Heart right ventricle (tissue), 16 donors: ENCODE measurements at places on chromosomes 13 and 19. TPM values are rescaled to one million over a fixed set of nuclear protein-coding genes. Genes with fewer than 3 reads are reported as not detected.

Gene FXYD1
- 575 TPM for total RNA-seq

Gene PNMA8B
- total RNA-seq: 0.61 TPM

Gene FBXO46
- total RNA-seq: 9.6 TPM

Gene C5AR1
- total RNA-seq: 5.5 TPM

Gene PSG3
- total RNA-seq: not detected

Gene ZNF667
- total RNA-seq: 4.7 TPM

Gene ADGRE3
- total RNA-seq: 0.78 TPM

Gene SLC17A7
- total RNA-seq: 0.97 TPM

DNA sequence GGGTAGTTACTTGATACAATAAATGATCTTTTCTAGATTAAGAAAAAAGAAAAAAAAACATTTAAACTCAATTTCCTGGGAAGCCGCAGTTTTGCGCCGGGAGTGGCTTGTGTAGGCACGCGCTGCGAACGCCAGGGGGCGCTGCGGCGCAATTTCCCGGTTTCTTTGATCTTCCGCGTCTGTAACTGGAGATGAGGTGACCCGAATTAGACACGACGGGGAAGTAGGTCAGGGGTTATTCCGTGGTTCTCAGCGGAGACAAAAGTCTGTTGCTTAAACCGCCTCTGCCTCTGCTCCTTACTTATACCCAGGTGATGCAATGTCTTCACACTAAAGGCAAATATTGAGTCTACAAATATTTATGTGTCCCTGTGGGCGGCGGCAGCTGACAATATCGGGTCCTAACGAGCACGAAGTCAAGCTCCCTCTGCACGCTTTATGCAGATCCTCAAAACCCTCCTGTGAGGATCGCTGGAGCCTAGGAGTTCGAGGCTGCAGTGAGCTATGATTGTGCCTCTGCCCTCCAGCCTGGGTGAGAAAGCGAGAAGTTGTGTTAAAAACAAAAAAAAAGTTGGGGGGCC, 15.2 kb downstream of the STXBP2 start:
- H3K27ac ChIP-seq: peak overlapping the region; percentile 74
- DNase-seq: peak; percentile 85
- peaks cover under 1% of the 10 kb centered on the region for H3K27me3 ChIP-seq
- no peaks in the 10 kb centered on the region for H3K36me3 ChIP-seq

DNA sequence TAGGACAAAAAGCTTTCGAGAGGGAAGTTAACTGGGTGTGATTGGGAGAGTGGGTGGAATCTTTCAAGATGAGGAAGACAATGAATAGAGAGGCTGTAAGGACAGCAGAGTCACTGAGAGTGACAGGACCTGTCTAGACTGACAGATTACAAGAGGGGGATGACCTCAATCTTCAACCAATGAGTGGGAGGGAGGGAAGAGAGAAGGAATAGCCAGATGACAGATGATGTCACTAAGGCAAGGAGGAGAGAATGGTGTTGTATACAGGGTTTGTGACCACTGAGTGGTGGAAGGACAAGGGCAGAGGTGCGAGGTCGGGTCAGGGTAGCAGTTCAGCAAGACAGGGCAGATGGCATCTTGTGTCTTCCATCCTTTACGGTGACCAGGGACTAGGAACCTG, 5.8 kb upstream of the ILF3 start:
- peaks cover 4% of the 10 kb centered on the region for H3K36me3 ChIP-seq
- H3K27me3 ChIP-seq: no peaks in the 10 kb centered on the region

DNA sequence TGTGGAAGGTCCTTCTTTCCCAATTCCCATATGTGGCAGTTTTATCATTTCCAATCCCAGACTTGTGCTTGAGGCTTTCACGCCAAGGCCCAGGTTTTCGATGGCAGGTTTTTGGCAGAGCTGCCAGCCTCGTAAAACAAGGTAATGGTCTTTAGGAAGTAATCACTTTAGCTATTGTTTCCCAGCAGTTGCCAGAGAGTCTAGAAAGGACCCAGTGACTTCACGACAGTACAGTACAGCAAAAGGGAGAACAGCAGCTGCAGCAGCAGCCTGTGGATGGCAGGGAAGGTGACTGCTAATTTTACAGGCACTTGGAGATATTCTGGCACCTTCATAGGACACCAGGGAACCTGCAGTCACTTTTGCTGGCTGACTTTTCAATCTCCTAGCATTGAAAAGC, 291.6 kb upstream of the MAB21L1 start:
- no peaks in the 10 kb centered on the region for H3K27me3 ChIP-seq
- H3K4me1 ChIP-seq: no peaks in the 10 kb centered on the region
- DNase-seq: no peak
- no peaks in the 10 kb centered on the region for H3K36me3 ChIP-seq
- H3K4me3 ChIP-seq: no peak overlapping the region
- no peak overlapping the region for H3K27ac ChIP-seq

DNA sequence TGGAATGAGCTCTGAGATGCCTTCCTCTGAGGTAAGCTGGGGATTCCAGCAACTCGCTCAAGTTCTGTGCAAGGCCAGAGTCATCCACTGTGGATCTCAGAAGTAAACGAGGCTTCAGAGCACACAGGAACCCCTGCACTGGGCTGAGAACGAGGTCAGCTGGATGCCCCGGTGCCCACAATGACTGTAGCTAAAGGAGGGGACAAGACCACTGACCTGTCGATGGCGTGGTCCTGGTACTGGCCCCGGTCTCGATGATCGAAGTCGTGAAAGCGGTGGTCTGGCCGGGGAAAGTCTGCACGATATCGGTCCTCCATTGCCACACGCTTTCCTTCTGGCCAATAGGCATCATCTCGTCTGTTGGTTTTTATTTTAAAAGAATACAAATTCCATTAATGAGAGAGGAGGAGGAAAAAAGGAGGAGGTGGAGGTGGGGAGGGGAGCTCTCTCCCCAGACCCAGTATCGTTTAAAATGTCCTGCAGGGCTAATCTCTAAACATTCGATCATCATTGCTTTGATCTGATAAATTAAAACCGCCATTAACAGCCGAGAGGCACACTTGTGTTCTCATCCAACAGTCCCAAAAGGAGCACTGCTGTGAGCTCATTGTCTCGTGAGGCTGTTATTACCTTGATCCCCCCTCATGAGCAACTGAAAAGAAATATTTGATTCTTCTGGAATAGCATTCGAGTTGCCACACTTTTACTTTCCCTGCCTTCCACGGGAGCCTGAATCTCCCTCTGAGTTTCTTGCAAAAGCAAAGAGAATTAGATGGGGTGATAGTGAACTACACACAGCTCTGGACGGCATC, 25.0 kb upstream of the TINCR start:
- no peaks in the 10 kb centered on the region for H3K4me1 ChIP-seq
- DNase-seq: no peak
- H3K4me3 ChIP-seq: no peak overlapping the region
- no peaks in the 10 kb centered on the region for H3K27me3 ChIP-seq

- no peak overlapping the region for H3K27ac ChIP-seq
- H3K4me3 ChIP-seq: no peak overlapping the region
- no peaks in the 10 kb centered on the region for H3K4me1 ChIP-seq
- no peak for DNase-seq
- no peaks in the 10 kb centered on the region for H3K36me3 ChIP-seq
- peaks cover 84% of the 10 kb centered on the region for H3K27me3 ChIP-seq
These were observed 50.2 kb upstream of the PDX1 start for GRCh38 chr13:27869436-27870095.

DNA sequence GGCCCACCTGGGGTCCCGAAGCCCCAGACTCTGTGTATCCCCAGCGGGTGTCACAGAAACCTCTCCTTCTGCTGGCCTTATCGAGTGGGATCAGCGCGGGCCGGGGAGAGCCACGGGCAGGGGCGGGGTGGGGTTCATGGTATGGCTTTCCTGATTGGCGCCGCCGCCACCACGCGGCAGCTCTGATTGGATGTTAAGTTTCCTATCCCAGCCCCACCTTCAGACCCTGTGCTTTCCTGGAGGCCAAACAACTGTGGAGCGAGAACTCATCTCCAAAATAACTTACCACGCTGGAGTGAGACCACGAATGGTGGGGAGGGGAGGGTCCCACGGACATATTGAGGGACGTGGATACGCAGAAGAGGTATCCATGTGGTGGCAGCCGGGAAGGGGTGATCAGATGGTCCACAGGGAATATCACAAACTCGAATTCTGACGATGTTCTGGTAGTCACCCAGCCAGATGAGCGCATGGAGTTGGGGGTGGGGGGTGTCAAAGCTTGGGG, 1.0 kb upstream of the ICAM5 start:
- H3K27ac ChIP-seq: no peak overlapping the region
- H3K4me3 ChIP-seq: peak overlapping the region; percentile 52
- H3K36me3 ChIP-seq: no peaks in the 10 kb centered on the region
- peaks cover 68% of the 10 kb centered on the region for H3K4me1 ChIP-seq

- no peaks in the 10 kb centered on the region for H3K27me3 ChIP-seq
- H3K27ac ChIP-seq: no peak overlapping the region
- no peak for DNase-seq
- peaks cover 8% of the 10 kb centered on the region for H3K4me1 ChIP-seq
- H3K36me3 ChIP-seq: no peaks in the 10 kb centered on the region
These were observed 4.6 kb downstream of the WDR62 start for GRCh38 chr19:36059180-36059910.

GRCh38 chr13:41137241-41137640, 4.6 kb upstream of the KBTBD6 start:
- H3K4me1 ChIP-seq: peaks cover 2% of the 10 kb centered on the region
- no peak overlapping the region for H3K27ac ChIP-seq
- no peaks in the 10 kb centered on the region for H3K36me3 ChIP-seq
- no peak for DNase-seq

- H3K36me3 ChIP-seq: no peaks in the 10 kb centered on the region
- no peaks in the 10 kb centered on the region for H3K4me1 ChIP-seq
- DNase-seq: no peak
- H3K4me3 ChIP-seq: no peak overlapping the region
These were observed 23.7 kb downstream of the KLF5 start for GRCh38 chr13:73082471-73082870.

GRCh38 chr13:44191504-44192171, 182.0 kb upstream of the SERP2 start:
- H3K27ac ChIP-seq: no peak overlapping the region
- H3K27me3 ChIP-seq: no peaks in the 10 kb centered on the region
- H3K36me3 ChIP-seq: no peaks in the 10 kb centered on the region

GRCh38 chr13:63554157-63554556, 2138.5 kb upstream of the PCDH20 start:
- H3K36me3 ChIP-seq: no peaks in the 10 kb centered on the region
- no peak for DNase-seq
- no peaks in the 10 kb centered on the region for H3K27me3 ChIP-seq
- no peak overlapping the region for H3K27ac ChIP-seq
- no peak overlapping the region for H3K4me3 ChIP-seq

DNA sequence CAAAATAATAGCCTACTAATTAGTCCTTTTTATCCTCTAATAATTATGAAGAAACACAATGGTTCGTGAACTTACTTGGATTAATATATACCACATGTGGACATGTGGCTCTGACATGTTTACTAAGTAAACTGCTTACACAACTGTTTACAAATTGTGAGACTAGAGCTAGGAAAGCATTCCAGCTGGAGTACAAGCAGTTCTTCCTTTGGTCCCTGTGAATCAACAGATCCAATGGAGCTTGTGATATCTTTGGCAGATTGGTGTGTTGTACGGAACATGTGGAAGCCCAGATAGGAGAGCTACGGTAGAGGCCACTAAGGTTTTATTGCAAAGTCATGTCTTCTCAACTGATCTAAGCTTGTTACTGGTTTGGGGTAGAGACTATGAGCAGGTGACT, 145.5 kb upstream of the SPRY2 start:
- no peak for DNase-seq
- H3K36me3 ChIP-seq: no peaks in the 10 kb centered on the region
- no peak overlapping the region for H3K27ac ChIP-seq
- no peak overlapping the region for H3K4me3 ChIP-seq
- H3K4me1 ChIP-seq: no peaks in the 10 kb centered on the region

GRCh38 chr19:13138171-13138915, 11.8 kb downstream of the STX10 start:
- no peak overlapping the region for H3K27ac ChIP-seq
- H3K27me3 ChIP-seq: no peaks in the 10 kb centered on the region
- H3K4me1 ChIP-seq: no peaks in the 10 kb centered on the region
- H3K4me3 ChIP-seq: no peak overlapping the region
- DNase-seq: no peak

DNA sequence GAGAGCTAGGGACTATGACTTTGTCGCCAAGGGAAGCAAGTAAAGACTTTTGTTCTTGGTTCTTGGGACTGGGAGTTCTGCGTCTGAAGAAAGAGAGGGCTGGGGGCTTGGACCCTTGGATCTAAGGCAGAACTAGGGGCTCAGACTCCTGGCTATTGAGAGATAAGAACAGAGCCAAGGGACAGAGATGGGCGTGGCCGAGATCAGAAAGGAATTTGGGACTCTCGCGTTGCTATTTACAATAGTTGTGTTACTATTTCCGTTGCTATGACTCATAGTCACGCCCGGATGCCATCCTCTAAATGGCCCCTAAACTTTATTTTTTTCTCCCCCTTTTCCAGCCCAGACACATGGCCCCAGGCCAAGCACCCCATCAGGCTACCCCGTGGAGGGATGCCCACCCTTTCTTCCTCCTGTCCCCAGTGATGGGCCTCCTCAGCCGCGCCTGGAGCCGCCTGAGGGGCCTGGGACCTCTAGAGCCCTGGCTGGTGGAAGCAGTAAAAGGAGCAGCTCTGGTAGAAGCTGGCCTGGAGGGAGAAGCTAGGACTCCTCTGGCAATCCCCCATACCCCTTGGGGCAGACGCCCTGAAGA, 759 bp downstream of the PPP1R15A start:
- H3K27me3 ChIP-seq: no peaks in the 10 kb centered on the region
- peaks cover 13% of the 10 kb centered on the region for H3K36me3 ChIP-seq
- peaks cover 61% of the 10 kb centered on the region for H3K4me1 ChIP-seq

GRCh38 chr19:12834976-12835757, 788 bp upstream of the RTBDN start:
- H3K4me1 ChIP-seq: peaks cover 16% of the 10 kb centered on the region
- no peak overlapping the region for H3K27ac ChIP-seq
- H3K36me3 ChIP-seq: no peaks in the 10 kb centered on the region
- H3K27me3 ChIP-seq: peaks cover 97% of the 10 kb centered on the region

GRCh38 chr13:55298201-55298600, 1842.5 kb upstream of the PRR20A start:
- no peaks in the 10 kb centered on the region for H3K27me3 ChIP-seq
- H3K27ac ChIP-seq: no peak overlapping the region
- no peak for DNase-seq
- no peak overlapping the region for H3K4me3 ChIP-seq
- no peaks in the 10 kb centered on the region for H3K4me1 ChIP-seq

GRCh38 chr19:34017024-34017423, 155.3 kb upstream of the LSM14A start:
- H3K36me3 ChIP-seq: no peaks in the 10 kb centered on the region
- H3K4me1 ChIP-seq: no peaks in the 10 kb centered on the region
- no peak for DNase-seq

DNA sequence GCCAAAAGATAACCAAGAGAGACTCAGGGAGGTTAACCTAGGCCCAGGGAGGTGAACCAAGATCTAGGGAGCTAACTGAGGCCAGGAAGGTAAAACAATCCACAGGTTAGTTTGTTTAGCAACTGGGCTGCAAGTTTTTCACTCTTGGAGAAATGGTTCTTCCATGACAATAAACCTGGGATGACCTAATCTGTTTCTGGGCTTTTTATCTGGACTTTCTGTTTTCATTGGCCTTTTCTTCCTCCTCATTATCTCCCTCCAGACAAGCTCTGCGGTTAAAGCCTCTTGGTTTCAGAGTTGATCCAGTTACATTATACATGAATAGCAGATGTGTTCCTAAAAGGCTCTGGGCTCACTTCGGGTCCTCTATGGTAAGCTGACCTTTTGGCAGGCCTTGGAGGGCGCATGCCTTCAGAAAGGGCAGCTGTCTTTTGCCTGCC, 44.2 kb downstream of the PCDH8 start:
- H3K27me3 ChIP-seq: no peaks in the 10 kb centered on the region
- no peaks in the 10 kb centered on the region for H3K36me3 ChIP-seq
- no peak overlapping the region for H3K27ac ChIP-seq
- DNase-seq: no peak
